ENCODE measurements at places on chromosomes 2 and 18.

DNA sequence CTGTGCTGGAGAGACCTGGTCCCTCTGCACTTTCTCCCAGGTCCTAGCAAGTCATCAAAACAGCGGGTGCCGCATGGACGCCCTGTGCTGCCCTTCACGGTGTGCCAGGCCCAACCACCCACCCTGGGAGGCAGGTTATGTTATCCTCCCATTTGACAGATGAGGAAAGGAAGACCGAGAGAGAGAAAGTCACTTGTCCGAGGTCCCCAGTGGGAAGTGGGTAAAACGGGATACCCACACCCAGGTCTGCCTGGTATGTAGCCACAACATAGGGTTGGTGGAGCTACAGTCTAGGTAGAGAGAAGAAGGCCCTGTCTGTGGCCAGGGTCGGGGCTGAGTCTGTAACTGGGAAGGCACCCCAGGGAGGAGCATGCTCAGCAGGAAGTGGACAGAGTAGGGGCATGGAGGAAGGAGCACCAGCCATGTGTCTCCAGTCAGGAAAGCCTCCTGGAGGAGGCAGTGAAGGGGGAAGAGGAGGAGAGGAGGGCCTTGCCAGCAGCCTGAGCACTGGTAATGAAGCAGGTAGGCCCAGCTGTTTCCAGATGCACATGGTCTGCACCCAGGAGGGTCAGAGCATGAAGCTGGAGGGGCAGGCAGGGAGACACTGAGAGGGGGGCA is 98.4 kb downstream of the ZFP36L2 start:
- no peak for DNase-seq

GRCh38 chr2:33812707-33813106 is 213.6 kb upstream of the FAM98A start:
- no peak for DNase-seq

DNA sequence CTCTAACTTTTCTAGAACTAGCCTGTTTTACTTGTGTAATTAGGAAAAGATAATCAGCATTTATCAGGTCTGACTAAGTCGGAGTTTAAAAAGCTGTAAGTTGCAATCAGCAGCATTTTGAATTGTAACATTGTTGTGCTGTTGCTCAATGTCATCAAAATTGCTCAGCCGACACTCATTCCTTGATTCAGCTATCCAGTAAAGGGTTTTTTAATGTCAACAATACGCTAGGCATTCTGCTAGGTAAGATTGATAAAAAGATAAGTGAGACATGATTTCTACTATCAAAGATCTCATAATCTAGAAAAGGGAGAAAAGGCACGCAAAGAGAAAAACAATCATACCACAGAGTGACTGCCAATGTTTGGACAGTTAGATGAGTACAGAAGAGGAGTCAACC is 327.1 kb upstream of the CDH2 start:
- no peak for DNase-seq

GRCh38 chr18:76480913-76481312 is 14.1 kb downstream of the ZNF516 start:
- DNase-seq, result no peak

DNA sequence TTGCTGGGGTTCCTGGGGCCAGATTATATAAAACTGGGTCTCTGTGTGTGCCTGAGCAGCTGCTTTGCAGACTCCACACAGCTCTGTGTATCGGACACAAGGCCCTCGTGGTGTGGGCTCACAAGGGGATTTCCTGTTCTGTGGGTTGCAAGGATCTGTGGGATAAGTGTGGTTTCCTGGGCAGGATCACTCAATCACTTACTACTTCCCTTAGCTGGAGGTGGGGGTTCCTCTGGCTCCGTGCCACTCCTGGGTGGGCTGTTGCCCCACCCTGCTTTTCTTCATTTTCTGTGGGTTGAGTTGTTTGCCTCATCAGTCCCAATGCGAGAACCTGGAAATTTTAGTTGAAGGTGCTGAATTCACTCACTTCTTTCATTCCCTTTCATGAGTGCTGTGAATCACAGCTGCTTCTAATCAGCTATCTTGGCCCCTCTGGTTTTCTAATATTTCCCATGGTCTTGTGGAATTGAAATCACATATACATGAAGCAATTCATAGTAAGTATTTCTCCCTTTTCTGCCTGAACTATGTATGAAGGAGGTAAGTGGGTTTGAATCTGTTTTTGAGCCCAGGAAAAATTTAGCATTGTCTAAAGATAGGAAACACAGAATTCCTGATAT is 196.3 kb downstream of the DCDC2C start:
- no peak for DNase-seq

DNA sequence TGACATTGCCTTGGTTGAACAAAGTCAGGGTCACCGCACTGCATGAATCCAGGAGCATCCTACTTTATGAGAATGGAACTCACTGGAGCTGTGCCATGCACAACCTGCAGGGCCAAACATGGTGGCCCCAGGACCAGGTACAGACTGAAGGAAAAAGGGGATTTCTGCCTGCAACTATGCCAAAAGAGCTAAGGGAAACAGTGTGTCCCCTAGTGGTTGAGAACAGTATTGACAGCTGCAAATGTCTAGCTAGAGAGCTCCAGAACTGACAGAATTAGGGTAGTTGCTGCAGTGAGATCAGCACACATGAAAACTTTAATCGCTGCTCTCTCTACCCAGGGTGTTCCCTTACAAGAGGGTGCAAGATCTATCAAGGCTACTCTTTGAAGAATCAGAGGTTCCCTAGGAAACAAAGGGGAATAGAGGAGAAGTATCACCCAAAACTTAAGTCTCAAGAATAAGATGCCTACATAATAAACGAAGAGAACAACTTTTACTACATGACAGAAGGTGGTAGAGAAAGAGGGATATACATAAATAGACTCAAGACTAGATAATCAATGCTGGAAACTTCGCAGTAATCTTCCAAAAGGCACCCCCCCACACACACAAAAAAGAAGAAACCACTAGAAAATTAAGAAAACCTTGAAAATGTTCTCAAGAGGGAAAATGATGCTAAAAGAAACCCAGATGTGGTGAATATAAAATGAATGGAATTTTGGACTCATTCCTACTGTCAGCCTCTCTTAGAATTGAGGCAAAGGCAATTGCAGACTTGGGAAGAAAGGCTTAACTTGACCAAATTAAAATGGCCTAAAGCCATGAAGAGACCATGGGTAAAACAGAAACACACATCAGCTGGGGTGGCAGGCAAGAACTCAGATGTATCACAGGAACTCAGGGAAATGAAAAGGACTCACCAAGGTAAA is 43.6 kb upstream of the IHH start:
- DNase-seq, result peak; percentile 60

- DNase-seq, result peak; percentile 38
These were observed 16.9 kb downstream of the ERCC3 start for GRCh38 chr2:127277028-127277427.

DNA sequence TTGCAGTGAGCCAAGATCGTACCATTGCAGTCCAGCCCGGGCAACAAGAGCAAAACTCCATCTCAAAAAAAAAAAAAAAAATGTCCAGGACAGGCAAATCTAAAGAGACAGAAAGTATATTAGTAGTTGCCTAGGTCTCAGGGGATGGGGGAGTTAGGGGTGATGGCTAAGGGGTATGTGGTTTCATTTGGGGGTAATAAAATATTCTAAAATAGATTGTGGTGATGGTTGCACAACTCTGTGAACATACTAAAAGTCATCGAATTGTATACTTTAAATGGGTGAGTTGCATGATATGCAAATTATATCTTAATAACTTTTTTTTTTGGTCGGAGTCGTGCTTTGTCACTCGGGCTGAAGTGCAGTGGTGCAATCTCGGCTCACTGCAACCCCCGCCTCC is 34.2 kb upstream of the ACTR2 start:
- no peak for DNase-seq

- DNase-seq, result no peak
These were observed 2.4 kb downstream of the KLF11 start for GRCh38 chr2:10045561-10046355.

Measured in GM20000 (cell line).